ENCODE measurements at places on chromosomes 4 and X.
A peak's percentile ranks its signal among the peaks of the same experiment; 100 is the strongest.

- DNase-seq: no peak
These were observed 318.5 kb downstream of the ARAP2 start for GRCh38 chr4:35925806-35926205.

DNA sequence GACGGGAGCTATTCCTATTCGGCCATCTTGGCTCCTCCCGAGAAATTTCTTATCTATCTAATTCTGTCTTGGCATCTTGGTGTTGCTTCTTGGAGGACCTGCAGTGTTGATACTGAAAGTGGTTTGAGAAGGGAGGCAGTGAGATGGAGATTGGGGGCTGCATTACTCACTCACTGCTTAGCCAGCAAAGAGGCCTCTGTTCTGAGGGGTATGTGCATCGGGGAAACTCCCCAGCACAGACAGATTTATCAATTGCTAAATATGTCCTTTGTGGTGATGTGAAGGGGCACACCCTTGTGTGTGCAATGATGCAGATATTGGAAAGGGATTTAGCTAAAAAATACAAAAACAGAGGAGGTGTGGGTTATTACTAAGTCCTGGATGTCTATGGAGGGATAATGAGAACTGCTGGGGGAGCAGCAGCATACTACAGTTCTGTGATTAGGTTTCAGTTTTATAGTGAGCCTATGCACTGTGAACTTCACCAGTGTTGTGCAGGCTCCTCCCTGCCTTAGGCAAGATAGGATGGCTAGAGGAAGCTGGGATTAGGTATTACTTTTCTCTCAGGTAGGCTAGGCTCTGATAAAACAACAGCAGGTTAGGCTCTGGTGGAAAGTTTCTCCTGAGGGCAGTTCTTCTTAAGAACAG lies 279.0 kb downstream of the HS3ST1 start:
- no peak for DNase-seq

GRCh38 chrX:139049465-139049864 lies 337.9 kb upstream of the FGF13 start:
- DNase-seq: no peak

DNA sequence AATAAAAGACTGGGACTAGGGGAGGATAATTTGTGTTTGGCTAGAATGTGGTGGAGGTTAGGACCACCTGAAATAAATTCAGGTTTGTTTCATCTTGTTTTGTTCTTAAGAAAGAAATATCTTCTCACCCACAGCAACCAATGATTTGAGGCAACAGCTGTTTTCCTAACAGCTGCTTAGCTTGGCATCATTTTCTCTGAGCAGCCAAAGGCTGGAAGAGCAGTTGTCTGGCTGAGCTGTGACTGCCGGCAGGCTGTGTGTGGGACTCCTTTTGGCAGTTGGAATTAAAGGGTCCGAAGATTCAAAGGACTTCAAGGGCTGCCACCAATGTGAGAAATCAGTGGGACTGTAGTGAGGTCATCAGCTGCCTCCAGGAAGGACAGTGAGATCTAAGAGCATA lies 5.0 kb downstream of the TRIM75 start:
- DNase-seq: no peak

- DNase-seq: peak; percentile 84
These were observed 927.5 kb upstream of the INTU start for GRCh38 chr4:126705266-126705665.

- no peak for DNase-seq
These were observed 2.2 kb downstream of the RNF150 start for GRCh38 chr4:141130947-141131605.

- no peak for DNase-seq
These were observed 10.3 kb downstream of the VGLL1 start for GRCh38 chrX:136542281-136542680.

DNA sequence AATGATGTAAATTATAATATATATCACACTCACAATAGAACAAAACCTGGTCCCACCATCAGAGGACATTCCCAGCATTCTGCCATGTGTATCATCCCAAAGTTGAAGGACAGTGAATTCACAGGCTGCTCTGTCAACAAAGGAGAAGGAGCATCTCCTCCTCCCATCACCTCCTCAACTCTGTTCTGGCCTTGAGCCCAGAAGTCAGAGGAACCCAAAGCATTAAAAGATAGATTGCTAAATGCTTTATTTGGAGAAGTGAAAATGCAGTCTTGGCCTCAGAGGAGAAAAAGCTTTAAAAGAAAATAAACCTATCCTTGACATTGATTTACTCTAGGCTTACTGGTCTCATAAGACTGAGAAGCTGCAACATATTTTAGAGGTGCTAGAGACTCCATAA lies 268.8 kb upstream of the RASGEF1B start:
- no peak for DNase-seq

DNA sequence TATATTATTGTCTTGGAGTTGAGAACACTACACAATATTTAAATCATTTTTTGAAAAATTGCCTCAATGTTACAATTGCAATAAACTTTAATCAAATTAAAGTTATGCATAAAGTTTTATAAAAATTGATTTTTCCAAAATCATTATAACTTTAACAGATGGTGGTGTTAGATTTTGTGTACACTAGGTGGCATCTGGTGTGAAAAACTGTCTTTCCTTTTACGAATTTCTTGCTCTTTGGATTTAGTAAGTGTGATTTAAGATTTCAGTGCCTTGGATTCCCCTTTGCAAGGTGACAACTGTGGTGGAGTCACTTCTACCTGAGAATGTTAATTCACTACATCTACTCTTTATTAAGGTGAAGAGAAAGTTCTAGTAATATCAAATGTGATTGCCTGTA lies 91.6 kb downstream of the AREG start:
- no peak for DNase-seq

All from fibroblast of skin of back (primary cell).